ENCODE measurements at places on chromosomes 7 and 10.

DNA sequence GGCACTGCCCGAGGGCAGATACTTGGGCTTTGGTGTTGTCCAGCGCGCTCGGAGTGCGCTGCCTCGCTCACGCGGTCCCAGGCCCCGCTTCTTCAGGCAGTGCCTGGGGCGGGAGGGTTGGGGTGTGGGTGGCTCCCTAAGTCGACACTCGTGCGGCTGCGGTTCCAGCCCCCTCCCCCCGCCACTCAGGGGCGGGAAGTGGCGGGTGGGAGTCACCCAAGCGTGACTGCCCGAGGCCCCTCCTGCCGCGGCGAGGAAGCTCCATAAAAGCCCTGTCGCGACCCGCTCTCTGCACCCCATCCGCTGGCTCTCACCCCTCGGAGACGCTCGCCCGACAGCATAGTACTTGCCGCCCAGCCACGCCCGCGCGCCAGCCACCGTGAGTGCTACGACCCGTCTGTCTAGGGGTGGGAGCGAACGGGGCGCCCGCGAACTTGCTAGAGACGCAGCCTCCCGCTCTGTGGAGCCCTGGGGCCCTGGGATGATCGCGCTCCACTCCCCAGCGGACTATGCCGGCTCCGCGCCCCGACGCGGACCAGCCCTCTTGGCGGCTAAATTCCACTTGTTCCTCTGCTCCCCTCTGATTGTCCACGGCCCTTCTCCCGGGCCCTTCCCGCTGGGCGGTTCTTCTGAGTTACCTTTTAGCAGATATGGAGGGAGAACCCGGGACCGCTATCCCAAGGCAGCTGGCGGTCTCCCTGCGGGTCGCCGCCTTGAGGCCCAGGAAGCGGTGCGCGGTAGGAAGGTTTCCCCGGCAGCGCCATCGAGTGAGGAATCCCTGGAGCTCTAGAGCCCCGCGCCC lies at the start of gene NPY:
Gene NPY, plus strand, starts transcription at position 294 of the 802 bp plus-strand sequence. CDS start 1,051 bp downstream, outside the sequence.
- no peak for DNase-seq

DNA sequence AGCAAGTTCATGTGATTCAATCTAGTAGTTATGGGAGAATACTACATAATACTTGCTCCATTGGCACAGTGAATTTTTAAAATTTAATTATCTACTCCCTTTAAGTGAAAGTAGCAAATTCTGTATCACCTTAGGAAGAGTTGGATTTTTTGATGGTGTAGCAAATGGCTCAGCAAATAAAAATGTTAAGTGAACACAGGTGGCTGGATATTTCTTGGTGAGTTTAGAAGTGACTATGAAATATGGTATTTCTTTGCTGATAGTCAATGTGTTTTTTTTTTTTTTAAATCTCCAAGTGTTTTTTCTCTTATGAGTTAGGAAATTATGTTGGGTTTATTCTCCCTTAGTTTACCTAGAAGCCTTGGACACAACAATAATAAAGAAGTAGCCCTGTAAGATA lies 67.8 kb downstream of the CREM start:
- DNase-seq: peak; percentile 41

GRCh38 chr10:7258948-7259523 lies 151.8 kb downstream of the SFMBT2 start:
- DNase-seq: no peak

DNA sequence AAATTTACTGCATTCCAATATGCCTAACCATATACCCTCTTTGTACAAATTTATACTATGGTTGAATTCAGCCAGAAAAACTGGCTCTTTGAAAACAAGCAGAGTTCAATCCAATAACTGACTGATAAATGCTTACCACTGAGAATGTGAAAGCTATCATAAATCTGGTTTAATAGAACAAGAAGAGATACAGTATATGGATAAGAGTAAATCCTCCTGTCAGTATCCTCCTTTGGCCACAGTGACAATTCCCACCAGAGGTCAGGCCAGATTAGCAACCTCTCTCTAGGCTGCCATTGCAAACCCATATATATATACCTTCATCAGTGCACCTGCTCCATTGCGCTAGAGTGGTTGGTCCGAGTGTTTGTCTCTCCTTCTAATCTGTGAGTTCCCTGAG lies 647.2 kb downstream of the GRM8 start:
- DNase-seq: no peak

GRCh38 chr7:77631820-77632219 lies 64.4 kb upstream of the RSBN1L start:
- no peak for DNase-seq

- no peak for DNase-seq
These were observed 357.5 kb downstream of the DNAJB6 start for GRCh38 chr7:157694376-157694665.

- no peak for DNase-seq
These were observed 22.3 kb upstream of the AGR3 start for GRCh38 chr7:16904076-16904475.

DNA sequence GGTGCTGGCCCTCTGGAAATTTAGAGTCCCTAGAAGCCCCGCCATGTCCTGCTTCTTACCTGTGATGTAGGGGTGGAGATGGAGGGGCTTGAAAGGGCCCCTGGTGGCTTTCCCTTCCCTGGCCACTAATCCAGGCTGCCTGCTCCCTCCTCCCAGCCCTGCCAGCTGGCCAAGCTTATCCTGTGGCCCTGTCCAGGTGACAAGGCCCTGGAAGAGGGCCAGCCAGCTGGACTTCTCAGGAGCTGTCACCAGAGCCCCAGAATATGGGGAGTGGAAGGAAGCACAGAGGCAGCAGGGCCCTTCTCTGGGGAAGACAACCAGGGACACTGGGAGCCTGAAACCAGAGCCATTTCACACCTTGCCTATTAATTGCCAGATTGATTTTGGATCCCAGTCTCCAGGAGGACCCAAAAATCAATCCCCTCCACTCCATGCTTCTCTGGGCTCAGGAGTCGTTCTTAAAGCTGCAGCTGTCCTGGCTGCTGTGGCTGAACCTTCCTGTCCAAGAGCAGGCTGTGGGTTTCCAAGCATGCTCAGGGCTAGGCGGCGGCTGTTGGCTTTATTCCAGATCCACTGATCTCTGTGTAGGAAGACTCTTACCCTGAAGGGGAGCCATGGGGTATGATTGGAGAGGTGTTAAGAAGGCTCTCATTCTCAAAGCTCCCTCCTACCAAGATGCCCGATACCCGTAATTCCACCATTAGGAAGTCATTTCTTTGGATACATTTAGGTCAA lies 52.6 kb upstream of the PCBD1 start:
- peak; percentile 21 for DNase-seq

GRCh38 chr7:81231301-81231838 lies 312.5 kb upstream of the SEMA3C start:
- no peak for DNase-seq

Measured in erythroblast (primary cell).